ENCODE measurements at places on chromosomes 7 and 10. TPM values are rescaled to one million over a fixed set of nuclear protein-coding genes. Genes with fewer than 3 reads are reported as not detected.

IFIT3 gene
- total RNA-seq, result 6.6 TPM

NME8 gene
- total RNA-seq, result not detected

ITIH5 gene
- total RNA-seq, result 2.0 TPM

STAG3 gene
- 1.2 TPM for total RNA-seq

IGF2BP3 gene
- 146 TPM for total RNA-seq

SPACDR gene
- 0.38 TPM for total RNA-seq

WNT8B gene
- 0.11 TPM for total RNA-seq

RTKN2 gene
- total RNA-seq, result 1.9 TPM

ASB10 gene
- not detected for total RNA-seq

ABCC2 gene
- 13.4 TPM for total RNA-seq

RBP3 gene
- total RNA-seq, result not detected

WDR11 gene
- 45.9 TPM for total RNA-seq
